ENCODE measurements at places on chromosomes 16 and 17. TPM values are rescaled to one million over a fixed set of nuclear protein-coding genes. Genes with fewer than 3 reads are reported as not detected.

Gene LASP1
- 193 TPM for total RNA-seq

Gene SLC46A1
- 1.1 TPM for total RNA-seq

Gene NKD1
- 1.9 TPM for total RNA-seq

Gene SLC5A11
- total RNA-seq = not detected

Gene CRYBA1
- not detected for total RNA-seq

Gene ALOX15B
- total RNA-seq = not detected

Gene SLC16A11
- 0.73 TPM for total RNA-seq

Gene SPAG5
- total RNA-seq = 125 TPM

Gene ADAMTS18
- not detected for total RNA-seq

Gene NPIPA8
- total RNA-seq = not detected

Gene KRT12
- total RNA-seq = not detected

Gene KRT9
- total RNA-seq = not detected

Gene NPIPB6
- 1.5 TPM for total RNA-seq

Gene UTS2R
- not detected for total RNA-seq

Gene TPSB2
- total RNA-seq = not detected

Gene CLTC
- 156 TPM for total RNA-seq

Gene DYNLRB2
- not detected for total RNA-seq

Gene SPATA22
- total RNA-seq = not detected

Gene PGAP3
- 14.0 TPM for total RNA-seq

Gene KRT28
- not detected for total RNA-seq

Gene GH1
- total RNA-seq = not detected

Gene EFNB3
- total RNA-seq = not detected

Gene ARL5C
- total RNA-seq = 0.15 TPM

Gene SAMD14
- 0.68 TPM for total RNA-seq

Gene IGF2BP1
- not detected for total RNA-seq

Gene CCL17
- total RNA-seq = not detected

Gene HLF
- total RNA-seq = 3.3 TPM

Gene MYLK3
- 0.63 TPM for total RNA-seq
